Naive thymus-derived CD4-positive, alpha-beta T cell (primary cell): ENCODE measurements at places on chromosomes 12 and 14. TPM values are rescaled to one million over a fixed set of nuclear protein-coding genes. Genes with fewer than 3 reads are reported as not detected.

- no peak overlapping the region for H3K27ac ChIP-seq
- H3K4me3 ChIP-seq = no peak overlapping the region
- no peaks in the 10 kb centered on the region for H3K36me3 ChIP-seq
- H3K4me1 ChIP-seq = no peaks in the 10 kb centered on the region
Observed at GRCh38 chr12:123914726-123915333, 57.8 kb downstream of the CCDC92 start.

- peak; percentile 26 for DNase-seq
- no peaks in the 10 kb centered on the region for H3K27me3 ChIP-seq
- H3K4me1 ChIP-seq = peaks cover 8% of the 10 kb centered on the region
- H3K27ac ChIP-seq = no peak overlapping the region
- H3K4me3 ChIP-seq = peak overlapping the region; percentile 76
- H3K36me3 ChIP-seq = peaks cover 5% of the 10 kb centered on the region
Observed at GRCh38 chr14:22981090-22981875, 1.1 kb downstream of the AJUBA start.

DNA sequence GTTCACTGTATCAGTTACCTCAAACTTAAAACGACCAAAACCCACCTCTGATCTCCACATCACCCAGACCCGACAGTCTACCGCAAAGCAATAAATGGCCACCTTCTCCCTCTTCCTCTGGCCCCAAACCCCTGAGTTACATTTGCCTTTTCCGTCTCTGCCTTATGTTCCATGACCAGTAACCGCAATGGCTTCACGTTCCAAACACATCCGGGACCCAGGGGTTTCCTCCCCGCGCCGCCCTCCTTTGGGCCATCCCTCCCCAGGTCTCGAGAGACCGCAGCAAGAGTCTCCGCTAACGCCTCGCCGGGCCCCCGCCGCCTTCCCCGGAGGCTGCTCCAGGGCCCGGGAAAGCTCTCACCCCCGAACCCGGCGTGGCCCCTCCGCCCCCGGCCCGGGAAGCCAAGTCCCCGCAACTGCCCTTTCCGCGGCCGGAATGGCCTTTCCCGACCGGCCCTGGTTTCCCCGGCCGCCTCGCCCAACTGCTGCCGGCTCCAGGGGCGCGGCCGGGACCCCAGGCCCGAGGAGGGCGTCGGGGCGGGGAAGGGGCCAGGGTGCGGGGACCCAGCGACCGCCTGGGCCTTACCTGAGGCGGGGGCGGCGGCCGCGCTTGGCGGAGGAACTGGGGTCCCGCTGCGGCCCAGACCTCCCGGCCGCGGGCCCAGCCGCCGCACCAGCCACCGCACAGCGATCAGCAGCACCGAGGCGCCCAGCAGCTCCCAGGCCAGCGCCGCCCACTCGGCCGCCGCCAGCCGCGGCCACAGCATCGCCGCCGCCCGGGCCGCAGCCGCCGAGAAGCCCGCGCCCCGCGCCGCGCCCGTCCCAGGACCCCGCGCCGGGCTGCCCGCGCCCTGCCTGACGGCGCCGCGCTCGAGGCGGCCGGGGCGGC is at the start of gene ANKLE2:
Gene ANKLE2 (minus strand): TSS at position 801 of the 889 bp plus-strand sequence. CDS start 34 bp downstream, at position 767.
- no peaks in the 10 kb centered on the region for H3K27me3 ChIP-seq
- no peaks in the 10 kb centered on the region for H3K36me3 ChIP-seq
- H3K4me3 ChIP-seq = peak within 1 kb of the TSS; percentile 88
- H3K27ac ChIP-seq = peak within 1 kb of the TSS; percentile 87
- peaks cover 9% of the 10 kb centered on the region for H3K4me1 ChIP-seq

Gene TTC9
- total RNA-seq = 11.4 TPM

Gene NPFF
- not detected in 2 replicates for total RNA-seq

DNA sequence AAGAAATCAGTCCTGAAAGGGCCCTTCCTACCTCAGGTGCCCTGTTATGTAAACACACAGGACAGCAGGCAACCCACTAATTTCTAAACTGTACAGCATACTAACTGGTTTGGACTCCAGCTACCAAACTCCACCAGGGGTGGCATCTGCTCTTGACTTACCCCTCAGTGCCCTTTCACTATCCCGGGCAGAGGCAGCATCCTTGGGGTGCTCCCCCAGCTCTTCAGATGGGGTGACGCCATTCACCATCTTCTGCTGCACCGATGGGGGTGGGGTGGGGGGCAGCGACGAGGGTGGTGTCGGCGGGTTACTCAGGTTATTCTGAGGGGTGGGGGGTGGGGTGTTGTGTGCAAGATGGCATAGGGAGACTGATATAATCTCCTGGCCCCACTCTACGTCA is 11.5 kb upstream of the PRKAG1 start:
- no peaks in the 10 kb centered on the region for H3K4me1 ChIP-seq
- no peak overlapping the region for H3K4me3 ChIP-seq
- no peak overlapping the region for H3K27ac ChIP-seq
- no peaks in the 10 kb centered on the region for H3K27me3 ChIP-seq
- DNase-seq = no peak

- H3K4me3 ChIP-seq = no peak overlapping the region
- H3K27ac ChIP-seq = no peak overlapping the region
- no peaks in the 10 kb centered on the region for H3K36me3 ChIP-seq
Observed at GRCh38 chr14:100584056-100585031, 2.9 kb downstream of the BEGAIN start.

- peak overlapping the region; percentile 89 for H3K27ac ChIP-seq
- H3K36me3 ChIP-seq = peaks cover 6% of the 10 kb centered on the region
- H3K4me1 ChIP-seq = peaks cover 76% of the 10 kb centered on the region
- H3K4me3 ChIP-seq = no peak overlapping the region
- no peaks in the 10 kb centered on the region for H3K27me3 ChIP-seq
Observed at GRCh38 chr14:68972507-68973218, 6.4 kb downstream of the ACTN1 start.

DNA sequence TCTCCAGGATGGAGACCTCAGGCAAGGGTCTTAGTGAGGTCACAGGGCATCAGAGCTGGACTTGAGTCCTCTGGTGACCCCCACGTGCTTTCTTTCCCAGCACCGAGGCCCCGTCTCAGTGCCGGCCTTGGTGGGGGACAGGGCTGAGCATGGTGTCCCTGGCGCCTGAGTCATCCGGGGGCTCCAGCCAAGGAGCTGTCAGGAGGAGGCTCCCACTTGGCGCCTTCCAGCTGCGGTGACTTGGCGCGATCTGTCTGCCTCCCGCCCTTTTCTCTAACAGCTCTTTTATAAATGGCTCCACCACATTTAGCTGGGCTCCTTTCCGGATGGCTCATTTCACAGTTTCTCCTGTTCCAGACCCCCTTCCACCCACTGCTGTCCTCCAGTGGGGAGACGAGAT is 60.4 kb downstream of the PRMT8 start:
- H3K4me1 ChIP-seq = no peaks in the 10 kb centered on the region
- H3K27me3 ChIP-seq = no peaks in the 10 kb centered on the region
- H3K27ac ChIP-seq = no peak overlapping the region
- DNase-seq = no peak
- no peak overlapping the region for H3K4me3 ChIP-seq

- H3K4me3 ChIP-seq = no peak overlapping the region
- no peak overlapping the region for H3K27ac ChIP-seq
- H3K4me1 ChIP-seq = no peaks in the 10 kb centered on the region
- no peaks in the 10 kb centered on the region for H3K36me3 ChIP-seq
- no peak for DNase-seq
Observed at GRCh38 chr14:65132855-65133254, 30.5 kb upstream of the MAX start.

DNA sequence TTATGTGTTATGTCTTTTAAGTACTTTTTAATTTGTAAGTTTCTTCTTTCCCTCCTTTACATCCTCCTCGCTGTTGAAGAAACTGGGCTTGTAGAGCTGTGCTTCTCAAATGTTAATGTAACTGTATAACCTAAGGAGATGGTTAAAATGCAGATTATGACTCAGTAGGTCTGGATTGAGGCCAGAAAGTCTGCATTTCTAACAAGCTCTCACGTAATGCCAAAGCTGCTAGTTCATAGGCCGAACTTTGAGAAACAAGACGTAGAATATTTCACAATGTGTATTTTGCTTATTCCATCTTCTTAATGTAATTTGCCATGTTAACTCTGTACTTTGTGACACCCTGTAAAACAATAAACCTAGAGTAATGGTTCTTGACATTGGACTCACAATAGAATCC is 193.3 kb upstream of the SYT1 start:
- no peaks in the 10 kb centered on the region for H3K4me1 ChIP-seq
- no peaks in the 10 kb centered on the region for H3K27me3 ChIP-seq
- no peaks in the 10 kb centered on the region for H3K36me3 ChIP-seq
- DNase-seq = no peak
- H3K4me3 ChIP-seq = no peak overlapping the region

Gene PROX2
- 0.13 TPM for total RNA-seq

- H3K4me3 ChIP-seq = no peak overlapping the region
- no peaks in the 10 kb centered on the region for H3K36me3 ChIP-seq
- H3K27ac ChIP-seq = peak overlapping the region; percentile 64
- H3K27me3 ChIP-seq = no peaks in the 10 kb centered on the region
- peak; percentile 85 for DNase-seq
Observed at GRCh38 chr12:91978143-91978542, 167.5 kb downstream of the BTG1 start.

DNA sequence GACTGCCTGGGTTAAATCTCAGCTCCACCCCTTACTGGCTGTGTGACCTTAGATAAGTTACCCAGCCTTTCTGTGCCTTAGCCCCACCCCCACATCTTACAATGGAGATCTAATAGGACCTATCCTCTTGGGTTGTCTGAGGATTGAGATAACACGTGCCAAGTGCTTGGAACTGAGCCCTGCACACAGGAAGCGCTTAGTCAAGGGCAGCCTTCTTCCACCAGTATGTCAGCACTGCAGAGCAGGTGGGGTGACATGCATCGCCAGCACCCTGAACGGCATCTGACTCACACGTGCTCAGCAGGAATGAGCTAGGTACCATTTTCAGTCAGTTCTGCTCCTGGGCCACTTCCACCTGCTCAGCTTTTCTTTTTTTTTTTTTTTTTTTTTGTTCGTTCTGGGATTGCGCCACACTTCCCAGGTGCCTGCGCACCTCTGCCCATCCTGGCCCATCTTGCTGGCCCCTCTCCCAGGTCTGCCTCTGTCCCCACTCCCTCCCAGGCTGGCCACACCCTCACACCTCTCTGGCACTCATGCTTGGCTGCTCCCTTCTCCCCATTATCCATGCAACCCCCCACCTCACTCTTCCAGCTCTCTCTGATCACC is 19.6 kb downstream of the LGMN start:
- no peaks in the 10 kb centered on the region for H3K27me3 ChIP-seq
- no peaks in the 10 kb centered on the region for H3K4me1 ChIP-seq
- H3K4me3 ChIP-seq = no peak overlapping the region
- H3K27ac ChIP-seq = no peak overlapping the region
- no peaks in the 10 kb centered on the region for H3K36me3 ChIP-seq

DNA sequence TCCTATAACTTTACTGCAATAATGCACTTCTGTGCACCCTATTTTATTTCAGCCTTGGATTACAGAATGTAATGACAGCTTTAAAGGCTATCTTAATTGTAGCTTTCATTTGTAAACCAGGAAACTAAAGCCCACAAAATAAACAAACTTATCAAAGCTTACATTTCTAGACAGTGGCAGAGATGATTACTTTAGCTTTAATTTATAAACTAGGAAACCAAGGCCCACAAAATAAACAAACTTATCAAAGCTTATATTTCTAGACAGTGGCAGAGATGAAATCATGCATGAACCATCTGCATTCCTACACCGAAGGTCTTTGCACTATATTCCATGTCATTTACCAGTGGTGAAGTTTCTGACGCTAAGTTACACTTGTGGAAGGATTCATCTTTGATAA is 74.4 kb downstream of the PRKD1 start:
- H3K36me3 ChIP-seq = no peaks in the 10 kb centered on the region
- no peaks in the 10 kb centered on the region for H3K4me1 ChIP-seq
- no peak overlapping the region for H3K4me3 ChIP-seq
- no peak overlapping the region for H3K27ac ChIP-seq
- no peak for DNase-seq
- no peaks in the 10 kb centered on the region for H3K27me3 ChIP-seq

DNA sequence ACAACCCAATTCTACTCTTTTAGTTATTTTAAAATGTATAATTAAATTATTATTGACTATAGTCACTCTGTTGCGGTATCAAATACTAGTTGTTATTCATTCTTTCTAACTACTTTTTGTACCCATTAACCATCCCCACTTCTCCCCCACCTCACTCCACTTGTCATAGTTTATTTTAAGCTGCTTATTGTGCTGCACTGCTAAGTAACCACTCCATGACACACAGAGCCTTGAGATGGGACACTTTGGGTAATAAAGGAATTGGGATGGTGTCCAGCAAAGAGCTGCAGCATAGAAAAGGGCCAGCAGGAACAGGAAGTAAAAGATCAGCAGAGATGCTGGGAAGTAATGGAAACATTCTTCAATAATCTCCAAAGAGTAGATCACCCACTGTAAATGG is 123.0 kb downstream of the RPS29 start:
- no peak overlapping the region for H3K27ac ChIP-seq
- DNase-seq = no peak
- no peaks in the 10 kb centered on the region for H3K4me1 ChIP-seq
- no peaks in the 10 kb centered on the region for H3K27me3 ChIP-seq
- no peak overlapping the region for H3K4me3 ChIP-seq
- no peaks in the 10 kb centered on the region for H3K36me3 ChIP-seq

- no peaks in the 10 kb centered on the region for H3K36me3 ChIP-seq
- H3K4me3 ChIP-seq = no peak overlapping the region
- no peaks in the 10 kb centered on the region for H3K4me1 ChIP-seq
- H3K27ac ChIP-seq = no peak overlapping the region
- no peaks in the 10 kb centered on the region for H3K27me3 ChIP-seq
Observed at GRCh38 chr14:76876076-76876475, 49.9 kb downstream of the LRRC74A start.

DNA sequence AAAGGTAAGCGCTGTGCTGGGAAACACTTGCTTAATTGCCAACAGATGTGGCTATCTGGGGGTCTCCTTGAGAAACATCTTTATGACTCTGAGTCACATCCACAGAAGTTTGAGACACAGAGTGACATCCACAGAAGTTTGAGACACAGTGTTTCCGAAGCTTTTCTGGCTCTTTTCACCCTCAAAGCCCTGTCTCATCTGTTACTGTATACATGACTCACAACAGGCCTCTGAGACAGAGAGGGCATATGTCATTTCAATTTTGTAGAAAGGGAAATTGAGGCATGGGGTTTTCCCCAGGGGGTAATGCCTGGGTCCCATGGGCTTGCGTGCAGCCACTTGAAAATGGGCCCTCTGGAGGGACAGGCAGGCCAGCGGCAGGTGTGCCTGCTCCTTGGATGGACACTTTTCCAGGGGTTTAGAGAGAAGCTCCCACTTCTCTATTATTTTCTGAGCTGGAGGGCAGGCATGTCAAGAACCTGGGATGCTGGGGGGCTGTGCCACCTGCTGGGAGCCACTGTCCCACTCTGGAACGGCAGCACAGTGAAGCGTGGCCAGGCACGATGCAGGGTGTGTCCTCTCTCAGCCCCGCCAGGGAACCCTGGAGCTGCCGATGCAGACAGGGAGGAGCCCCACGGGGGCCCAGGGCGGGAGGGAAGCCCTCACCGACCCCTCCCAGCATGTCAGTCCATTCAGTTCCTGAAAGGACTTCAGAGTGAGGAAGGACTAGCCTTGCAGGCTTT is 111.3 kb upstream of the FKBP4 start:
- no peaks in the 10 kb centered on the region for H3K27me3 ChIP-seq

Gene OR4M1
- not detected for total RNA-seq

DNA sequence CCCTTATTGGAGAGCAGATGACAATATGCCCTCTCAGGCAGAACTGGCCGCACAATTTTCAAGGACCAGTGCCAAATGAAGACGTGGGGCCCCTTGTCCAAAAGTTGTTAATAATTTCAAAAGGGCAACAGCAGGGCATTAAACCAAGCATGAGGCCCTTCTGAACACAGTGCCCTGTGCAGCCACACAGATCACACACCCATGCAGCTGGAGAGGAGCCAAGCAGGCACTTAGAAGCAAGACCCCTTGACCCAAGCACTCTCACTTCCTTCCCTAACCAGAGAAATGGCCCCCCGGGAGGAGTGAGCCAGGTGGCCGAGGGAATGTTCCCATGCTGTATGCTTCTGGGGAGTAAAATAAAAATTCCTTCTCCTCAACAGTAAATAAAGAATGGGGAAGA is 114.0 kb upstream of the TMPO start:
- H3K36me3 ChIP-seq = no peaks in the 10 kb centered on the region
- H3K27me3 ChIP-seq = no peaks in the 10 kb centered on the region
- H3K27ac ChIP-seq = no peak overlapping the region
- DNase-seq = no peak
- no peak overlapping the region for H3K4me3 ChIP-seq
